ENCODE measurements at places on chromosomes 4 and X. TPM values are rescaled to one million over a fixed set of nuclear protein-coding genes. Genes with fewer than 3 reads are reported as not detected.
A peak's percentile ranks its signal among the peaks of the same experiment; 100 is the strongest.

DNA sequence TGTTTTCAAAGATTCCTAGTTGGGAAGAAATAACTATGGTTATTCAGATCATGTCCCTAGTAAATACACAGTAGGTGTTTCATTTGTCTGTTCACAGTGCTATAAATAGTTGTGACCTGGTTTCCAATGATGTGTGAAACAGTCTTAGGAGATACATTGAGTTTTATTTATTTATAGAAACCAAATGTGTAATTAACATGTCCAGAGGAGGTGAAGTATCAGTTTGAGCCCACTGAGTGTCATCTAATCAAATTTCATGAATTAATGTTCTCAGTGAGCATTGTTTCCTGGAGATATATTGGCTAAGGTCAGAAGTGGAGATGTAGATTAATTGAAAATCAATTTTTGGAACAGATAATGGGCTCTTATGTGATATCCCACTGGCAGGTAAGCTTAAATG is 996.3 kb downstream of the FSTL5 start:
- no peak for DNase-seq

GRCh38 chr4:6971536-6972374 is 62.1 kb downstream of the TBC1D14 start:
- DNase-seq, result no peak

The LRAT gene
- 1.7 TPM for total RNA-seq

The RAB40AL gene
- 0.97 TPM for total RNA-seq

- no peak for DNase-seq
Measured at GRCh38 chrX:136237074-136237473, 14.1 kb downstream of the MAP7D3 start.

GRCh38 chr4:168632301-168632725 is 135.5 kb downstream of the PALLD start:
- DNase-seq, result peak; percentile 34

The MCF2 gene
- 2.7 TPM for total RNA-seq

The FGFBP2 gene
- not detected for total RNA-seq

- no peak for DNase-seq
Measured at GRCh38 chr4:53040459-53040815, 178.3 kb downstream of the RASL11B start.

- peak; percentile 49 for DNase-seq
Measured at GRCh38 chrX:68693481-68694434, 46.3 kb downstream of the STARD8 start.

- DNase-seq, result no peak
Measured at GRCh38 chr4:121749225-121749624, 15.7 kb downstream of the SMIM43 start.

- DNase-seq, result no peak
Measured at GRCh38 chr4:128879283-128879682, 69.8 kb downstream of the JADE1 start.

The MAGT1 gene
- 66.8 TPM for total RNA-seq

The ZNF280C gene
- total RNA-seq, result 16.8 TPM

DNA sequence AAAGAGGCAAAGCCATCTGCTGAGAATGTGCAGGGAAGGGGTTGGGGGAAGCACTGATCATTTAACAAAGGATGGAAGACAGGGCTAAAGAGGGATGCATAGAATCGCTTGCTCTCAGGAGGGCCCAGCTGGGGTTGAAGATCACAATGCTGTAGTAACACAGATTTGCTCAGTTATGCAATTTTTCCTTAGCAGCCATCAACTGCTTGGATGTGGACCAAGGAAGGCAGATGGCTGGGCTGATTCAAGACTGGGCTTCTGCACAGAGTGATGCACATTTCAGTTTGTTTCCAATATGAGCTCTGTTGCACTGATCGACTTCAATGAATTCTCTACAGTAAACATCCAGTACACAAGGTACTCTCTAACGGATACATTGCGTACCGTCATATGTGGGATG is 127.8 kb upstream of the TBL1X start:
- DNase-seq, result no peak

DNA sequence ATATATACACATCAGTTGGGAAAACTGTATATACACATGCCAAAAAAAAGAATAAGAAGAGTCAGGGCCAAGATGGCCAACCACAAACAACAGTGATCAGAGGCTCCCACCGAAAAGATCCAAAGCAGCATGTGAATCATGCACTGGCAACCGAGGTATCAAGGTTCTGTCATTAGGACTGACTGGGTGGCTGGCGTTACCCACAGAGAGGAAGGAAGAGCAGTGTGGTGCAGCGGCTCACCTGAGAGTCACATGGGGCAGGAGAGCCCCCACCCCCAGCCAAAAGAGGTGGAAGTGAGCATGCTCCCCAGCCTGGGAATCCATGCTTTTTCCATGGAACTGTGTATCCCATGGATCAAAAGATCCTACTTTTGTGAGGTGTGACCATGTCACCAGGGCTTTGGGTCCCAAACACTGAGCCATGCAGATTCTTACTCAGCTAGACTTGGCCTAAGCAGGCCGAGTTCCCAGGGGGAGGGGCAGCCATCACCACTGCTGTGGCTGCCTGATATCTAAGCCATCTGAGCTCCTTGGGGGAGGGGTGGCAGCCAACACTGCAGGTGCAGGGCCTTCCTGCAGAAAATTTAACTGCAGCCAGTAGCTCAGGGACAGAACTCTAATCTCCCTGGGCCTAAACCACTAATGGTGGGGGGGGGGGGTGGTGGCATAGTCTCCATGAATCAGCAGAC is 52.8 kb downstream of the P2RY10 start:
- DNase-seq, result no peak

The MAGEA2B gene
- total RNA-seq, result not detected

The F9 gene
- total RNA-seq, result not detected

DNA sequence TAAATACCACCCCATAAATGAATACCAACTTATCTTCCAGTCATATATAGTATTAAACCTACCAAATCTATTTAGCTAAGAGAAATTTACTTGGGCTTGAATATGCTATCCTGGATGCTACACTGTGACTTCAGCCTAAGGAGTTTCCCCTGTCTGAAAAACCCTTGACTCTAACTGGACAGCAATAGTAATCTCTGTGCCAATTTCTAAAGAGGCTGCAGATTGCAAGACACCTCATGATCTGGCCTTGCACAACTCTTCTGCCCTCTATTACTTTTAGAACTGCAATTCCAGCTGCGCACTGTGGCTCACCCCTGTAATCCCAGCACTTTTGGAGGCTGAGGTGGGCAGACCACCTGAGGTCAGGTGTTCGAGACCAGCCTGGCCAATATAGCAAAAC is 371.5 kb downstream of the KCNIP4 start:
- no peak for DNase-seq

All from A673 (cell line).